ENCODE measurements at places on chromosomes 2 and 18. TPM values are rescaled to one million over a fixed set of nuclear protein-coding genes. Genes with fewer than 3 reads are reported as not detected.

GRCh38 chr2:42918671-42919318, 126.4 kb upstream of the HAAO start:
- DNase-seq = no peak

The ZNF519 gene
- 6.2 TPM for total RNA-seq

The NUP35 gene
- total RNA-seq = 19.1 TPM

The KIAA2012 gene
- not detected for total RNA-seq

The UPP2 gene
- total RNA-seq = not detected

GRCh38 chr2:134217351-134217750, 36.5 kb upstream of the MGAT5 start:
- no peak for DNase-seq

The AFF3 gene
- 2.6 TPM for total RNA-seq

GRCh38 chr2:222290736-222291484, 7.9 kb downstream of the PAX3 start:
- DNase-seq = no peak

The IL1RN gene
- total RNA-seq = 0.67 TPM

- no peak for DNase-seq
Measured at GRCh38 chr2:71361631-71362030, 30.0 kb downstream of the ZNF638 start.

DNA sequence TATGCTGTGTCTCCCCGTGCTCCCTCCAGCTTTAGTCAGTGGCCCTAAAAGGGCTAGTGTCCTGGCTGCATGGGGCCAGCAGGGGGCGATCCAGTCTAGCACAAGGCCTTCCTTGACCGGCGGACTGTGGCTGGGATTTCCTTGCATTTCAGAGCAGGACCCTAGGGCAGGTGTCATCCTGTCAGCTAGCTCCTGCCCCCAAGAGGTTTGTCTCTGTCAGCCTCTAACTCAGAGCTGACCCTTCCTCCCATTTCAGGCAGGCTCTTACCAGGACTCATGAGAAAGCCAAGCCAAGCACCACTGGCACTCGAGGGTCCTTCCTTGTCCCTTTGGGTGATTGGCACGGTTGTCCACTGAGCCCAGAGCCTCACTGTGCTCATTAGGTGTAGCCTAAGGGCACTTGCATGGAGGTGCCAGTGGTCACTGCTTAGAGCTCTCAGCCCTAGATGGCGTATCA, 140.3 kb downstream of the RPIA start:
- DNase-seq = peak; percentile 82

The ATG9A gene
- total RNA-seq = 48.8 TPM

DNA sequence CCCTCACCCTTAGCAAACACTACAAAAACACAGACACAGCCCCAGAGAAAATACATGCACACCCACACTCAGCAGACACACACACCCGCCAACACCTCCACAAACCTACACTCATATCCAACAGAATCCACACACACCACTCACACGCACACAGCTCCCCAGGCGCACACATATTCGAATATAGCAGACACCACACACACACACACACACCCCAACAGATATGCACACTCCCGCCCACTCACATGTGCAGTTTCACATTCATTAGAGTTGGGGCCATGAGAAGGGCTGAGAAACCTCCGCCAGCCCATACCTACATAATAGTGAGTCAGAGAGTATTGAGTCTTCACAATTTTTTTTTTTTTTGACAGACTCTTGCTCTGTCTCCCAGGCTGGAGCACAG, 29.4 kb upstream of the NOTO start:
- no peak for DNase-seq

- no peak for DNase-seq
Measured at GRCh38 chr2:102708847-102709559, 52.8 kb upstream of the TMEM182 start.

DNA sequence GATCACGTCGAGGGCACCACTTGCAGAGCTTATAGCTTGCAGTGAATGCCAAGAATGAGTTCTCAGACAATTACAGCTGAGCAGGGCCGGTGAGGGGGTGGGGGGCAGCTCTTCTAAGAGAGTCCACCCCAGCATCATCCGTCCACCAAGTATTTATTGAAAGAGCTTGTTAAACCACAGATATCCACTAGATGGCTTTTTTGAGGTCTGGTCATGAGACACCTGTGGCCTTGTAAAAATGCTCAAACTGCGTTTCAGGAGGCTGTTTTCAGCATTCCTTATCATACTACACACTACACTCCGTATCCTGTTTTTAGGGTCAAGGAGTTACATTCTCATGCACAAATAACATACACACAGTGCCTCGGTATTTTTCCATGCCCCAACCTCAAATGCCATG, 51.5 kb downstream of the DNAJC10 start:
- DNase-seq = no peak

- peak; percentile 32 for DNase-seq
Measured at GRCh38 chr2:52402128-52402527, 1365.5 kb upstream of the CHAC2 start.

DNA sequence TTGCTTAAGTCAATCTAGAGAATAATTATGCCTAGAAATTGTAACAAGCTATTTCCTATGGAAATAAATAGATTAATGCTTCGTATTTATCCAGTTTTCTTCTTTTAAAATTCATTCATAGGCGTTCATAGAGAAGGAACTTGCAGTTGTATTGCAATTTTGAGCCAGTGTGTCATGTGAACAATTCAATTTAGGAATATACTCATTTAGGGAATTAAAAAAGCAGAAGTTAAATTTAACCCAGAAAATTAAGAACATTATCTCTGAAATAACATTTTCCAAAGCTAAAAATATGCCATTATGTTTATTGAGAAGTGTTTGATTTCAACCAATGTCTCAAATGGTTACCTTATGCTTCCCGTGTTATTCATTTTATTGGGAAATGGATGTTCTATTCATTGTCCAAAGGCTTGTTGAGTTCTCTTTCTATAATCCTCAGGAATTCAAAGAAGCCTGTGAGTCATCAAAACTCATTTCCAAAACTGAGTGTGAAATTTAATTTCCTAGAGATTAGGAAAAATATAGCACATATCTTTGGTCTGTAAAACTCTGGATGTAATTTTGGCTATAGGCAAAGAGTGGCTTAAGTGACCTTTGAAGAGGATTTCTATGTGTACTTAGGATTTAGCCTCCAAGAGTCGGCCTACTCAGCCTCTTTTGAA, 99.7 kb downstream of the SLC8A1 start:
- no peak for DNase-seq

DNA sequence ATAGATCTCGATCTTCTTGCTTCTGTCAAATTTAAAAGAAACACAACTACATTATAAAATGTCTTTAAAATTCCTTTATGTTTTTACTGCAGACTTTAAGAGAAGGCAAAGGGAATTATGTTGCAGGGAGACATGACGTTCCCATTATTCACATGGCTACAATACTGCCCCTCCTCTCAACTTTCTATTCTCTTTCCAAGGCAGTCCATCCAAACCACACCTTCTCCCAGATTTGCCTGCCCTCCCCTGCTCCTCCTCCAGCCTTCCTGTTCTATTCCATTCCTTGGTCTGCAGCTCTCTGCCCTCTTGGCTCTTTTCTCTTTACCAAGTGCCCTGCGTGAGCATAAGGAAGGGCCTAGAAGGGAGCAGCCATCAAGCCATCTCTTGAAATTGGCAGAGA, 61.3 kb downstream of the NABP1 start:
- DNase-seq = no peak

DNA sequence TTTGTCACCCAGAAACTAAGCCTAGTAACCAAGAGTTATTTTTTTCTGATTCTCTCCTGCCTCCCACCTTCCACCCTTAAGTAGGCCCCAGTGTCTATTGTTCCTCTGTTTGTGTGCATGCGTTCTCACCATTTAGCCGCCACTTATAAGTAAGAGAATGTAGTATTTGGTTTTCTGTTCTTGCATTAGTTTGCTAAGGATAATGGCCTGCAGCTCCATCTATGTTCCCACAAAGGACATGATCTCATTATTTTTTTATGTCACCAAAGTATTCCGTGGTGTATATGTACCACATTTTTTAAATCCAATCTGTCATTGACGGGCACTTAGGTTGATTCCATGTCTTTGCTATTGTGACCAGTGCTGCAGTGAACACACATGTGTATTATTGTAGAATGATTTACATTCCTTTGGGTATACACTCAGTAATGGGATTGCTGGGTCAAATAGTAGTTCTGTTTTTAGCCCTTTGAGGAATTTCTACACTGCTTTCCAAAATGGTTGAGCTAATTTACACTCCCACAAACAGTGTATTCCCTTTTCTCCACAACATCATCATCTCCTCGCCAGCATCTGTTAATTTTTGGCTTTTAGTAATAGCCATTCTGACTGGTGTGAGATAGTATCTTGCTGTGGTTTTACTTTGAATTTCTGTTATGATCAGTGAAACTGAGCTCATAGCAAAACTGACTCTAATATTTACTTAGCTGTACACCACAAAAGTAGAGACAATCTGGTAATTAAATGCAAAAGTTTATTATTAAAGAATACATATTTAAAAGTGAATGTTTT, 660.1 kb upstream of the SLC8A1 start:
- no peak for DNase-seq

DNA sequence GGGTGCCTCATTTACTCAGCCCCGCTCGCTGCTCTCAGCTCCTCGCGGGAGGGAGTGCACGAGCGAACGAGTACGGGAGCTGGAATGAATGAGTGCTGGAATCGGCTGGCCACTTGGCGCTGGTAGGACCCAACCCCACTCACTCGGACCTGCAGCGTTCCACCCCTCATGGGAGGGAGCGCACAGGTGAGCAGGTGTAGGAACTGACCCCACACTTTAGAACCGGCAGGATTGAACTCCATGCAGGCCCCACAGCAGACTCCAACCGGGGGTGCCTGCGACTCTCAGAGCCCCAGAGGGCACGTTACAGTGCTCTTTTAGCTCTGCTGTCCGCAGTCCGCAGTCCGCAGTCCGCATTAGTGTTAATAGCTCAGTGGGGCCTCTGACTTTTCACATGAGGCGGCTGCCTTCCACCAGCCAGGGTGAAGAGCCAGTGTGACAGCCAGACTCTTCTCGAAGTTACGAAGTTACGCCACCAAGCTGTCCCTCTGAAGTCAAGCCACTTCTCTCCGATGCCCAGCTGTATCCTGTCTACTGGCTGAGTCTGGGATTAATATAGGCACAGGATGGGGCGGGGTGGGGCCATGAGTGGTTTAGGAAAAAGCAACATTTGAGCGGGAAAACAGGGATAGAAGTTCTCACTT, 102.7 kb upstream of the ARHGAP15 start:
- peak; percentile 2 for DNase-seq

DNA sequence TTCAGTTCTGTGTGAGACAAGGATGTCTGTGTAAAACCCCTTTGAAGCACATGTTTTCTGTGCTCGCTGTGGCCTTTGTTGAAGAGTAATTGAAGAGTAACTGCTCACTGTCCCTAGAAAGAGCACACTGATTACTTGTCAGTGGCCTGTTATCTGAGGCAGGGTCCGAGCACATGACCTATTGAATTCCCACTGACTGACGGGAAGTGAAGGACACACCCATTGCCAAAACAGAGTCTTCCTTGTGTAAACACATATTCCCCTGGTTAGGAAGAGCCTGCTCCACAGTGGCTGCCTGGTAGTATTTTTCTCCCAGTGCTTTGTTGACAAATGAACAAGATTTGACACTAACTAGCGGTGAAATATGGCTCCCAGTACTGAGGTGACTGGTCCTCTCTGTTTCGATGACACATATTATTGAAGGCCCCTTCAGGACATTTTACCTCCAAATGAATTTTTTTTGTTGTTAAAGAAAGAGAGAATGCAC, 148.5 kb upstream of the GYPC start:
- no peak for DNase-seq

The PCARE gene
- total RNA-seq = not detected

- DNase-seq = peak; percentile 17
Measured at GRCh38 chr2:206983161-206983859, 44.0 kb downstream of the CPO start.

- DNase-seq = no peak
Measured at GRCh38 chr2:153299217-153299616, 179.3 kb downstream of the RPRM start.

DNA sequence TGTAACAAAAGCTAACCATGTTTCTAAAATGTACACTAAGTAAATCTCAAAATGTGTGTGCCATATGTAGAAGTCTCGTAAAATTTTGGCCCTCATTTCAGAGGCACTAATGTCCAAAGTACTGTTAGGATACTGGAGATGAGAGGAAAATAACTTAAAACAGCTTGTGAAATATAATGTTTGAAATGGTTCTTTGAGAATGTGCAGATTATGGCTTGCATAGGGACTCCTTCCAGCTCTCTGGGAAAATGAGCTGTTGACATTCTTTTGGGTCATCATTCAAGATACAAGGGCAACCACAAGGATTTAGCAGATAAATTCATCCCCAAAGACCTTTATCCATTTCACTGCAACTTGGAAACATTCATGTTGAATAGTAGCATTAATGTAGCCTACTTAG, 38.1 kb upstream of the OTX1 start:
- no peak for DNase-seq

- peak; percentile 69 for DNase-seq
Measured at GRCh38 chr2:80288576-80288975, 16.0 kb downstream of the LRRTM1 start.

The INHA gene
- not detected for total RNA-seq

DNA sequence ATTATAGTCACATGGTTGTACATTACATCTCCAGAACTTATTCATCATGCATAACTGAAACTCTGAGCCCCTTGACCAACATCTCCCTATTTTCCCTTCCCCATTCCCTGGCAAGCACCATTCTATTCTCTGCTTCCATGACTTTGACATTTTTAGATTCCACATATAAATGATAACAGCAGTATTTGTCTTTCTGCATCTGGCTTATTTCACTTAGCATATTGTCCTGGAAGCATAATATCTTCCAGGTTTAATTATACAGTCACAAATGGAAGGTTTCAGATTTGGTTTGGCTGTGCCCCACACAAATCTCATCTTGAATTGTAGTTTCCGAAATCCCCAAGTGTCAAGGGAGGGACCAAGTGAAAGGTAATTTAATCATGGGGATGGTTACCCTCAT, 626.9 kb upstream of the PKDCC start:
- DNase-seq = no peak

DNA sequence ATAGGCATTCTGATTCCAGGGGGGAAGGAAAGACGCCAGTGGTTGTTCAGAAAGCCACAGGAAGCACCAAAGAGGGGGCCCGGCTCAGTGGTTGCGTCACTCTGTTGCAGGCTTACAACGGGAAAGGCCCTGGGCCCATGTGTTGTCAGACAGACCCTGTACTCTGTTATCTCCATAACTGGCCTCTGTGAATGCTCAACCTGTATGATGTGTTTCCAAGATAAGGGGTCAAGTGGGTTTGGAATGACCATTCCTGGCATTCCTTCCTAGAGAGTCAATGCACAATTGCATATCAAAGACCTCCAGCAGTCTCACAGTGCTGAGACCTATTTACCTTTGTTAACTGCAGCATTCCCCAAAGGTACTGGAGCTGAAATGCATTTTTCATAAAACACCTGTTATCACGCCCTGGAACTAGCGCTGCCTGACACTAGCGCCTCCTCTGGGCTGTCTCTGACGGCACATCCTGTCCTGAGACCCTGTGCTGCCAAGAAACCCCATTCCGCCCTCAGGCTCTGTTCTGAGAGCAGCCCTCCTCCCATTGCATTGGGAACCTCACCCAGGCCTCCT, 13.2 kb upstream of the LRRFIP1 start:
- peak; percentile 43 for DNase-seq

Data from thyroid gland (tissue), 4 donors.